Uterus (tissue), 4 donors: ENCODE measurements at places on chromosomes 13 and 19. TPM values are rescaled to one million over a fixed set of nuclear protein-coding genes. Genes with fewer than 3 reads are reported as not detected.

GRCh38 chr19:861141-861755, 1.8 kb downstream of the CFD start:
- no peak overlapping the region for H3K4me3 ChIP-seq
- H3K27ac ChIP-seq, result no peak overlapping the region

GRCh38 chr13:89307278-89307677, 1636.1 kb downstream of the SLITRK5 start:
- H3K27me3 ChIP-seq, result no peaks in the 10 kb centered on the region
- no peaks in the 10 kb centered on the region for H3K36me3 ChIP-seq
- no peaks in the 10 kb centered on the region for H3K4me1 ChIP-seq
- DNase-seq, result no peak

GRIN2D gene
- total RNA-seq, result 2.4 TPM

AP1M2 gene
- total RNA-seq, result 16.7 TPM

CYP2F1 gene
- total RNA-seq, result not detected

ZNF799 gene
- total RNA-seq, result 12.9 TPM

C1QTNF9 gene
- total RNA-seq, result 0.28 TPM

- no peak overlapping the region for H3K4me3 ChIP-seq
- H3K27me3 ChIP-seq, result no peaks in the 10 kb centered on the region
- H3K36me3 ChIP-seq, result no peaks in the 10 kb centered on the region
- H3K4me1 ChIP-seq, result no peaks in the 10 kb centered on the region
- no peak overlapping the region for H3K27ac ChIP-seq
Measured at GRCh38 chr19:43446746-43447489, 18.5 kb downstream of the LYPD3 start.

- H3K27ac ChIP-seq, result no peak overlapping the region
- DNase-seq, result no peak
- H3K4me1 ChIP-seq, result no peaks in the 10 kb centered on the region
- no peaks in the 10 kb centered on the region for H3K27me3 ChIP-seq
- H3K4me3 ChIP-seq, result no peak overlapping the region
Measured at GRCh38 chr13:100128838-100129237, 39.9 kb downstream of the PCCA start.

DNA sequence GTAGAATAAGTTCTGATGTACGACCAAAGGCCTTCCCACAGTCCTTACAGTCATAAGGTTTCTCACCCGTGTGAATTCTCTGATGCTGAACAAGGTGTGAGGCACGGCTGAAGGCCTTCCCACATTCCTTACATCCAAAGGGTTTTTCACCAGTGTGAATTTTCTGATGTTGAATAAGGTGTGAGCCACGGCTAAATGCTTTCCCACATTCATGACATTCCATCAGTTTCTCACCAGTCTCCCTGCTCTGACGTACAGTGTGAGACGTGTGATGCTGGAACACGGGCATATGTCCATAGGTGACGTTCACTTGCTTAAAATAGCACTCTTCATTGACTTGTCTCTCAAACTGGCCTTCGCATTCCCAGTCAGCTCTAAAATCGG, 31.0 kb upstream of the COX7A1 start:
- H3K36me3 ChIP-seq, result no peaks in the 10 kb centered on the region
- no peaks in the 10 kb centered on the region for H3K4me1 ChIP-seq
- H3K27ac ChIP-seq, result no peak overlapping the region
- H3K27me3 ChIP-seq, result no peaks in the 10 kb centered on the region
- no peak for DNase-seq

DNA sequence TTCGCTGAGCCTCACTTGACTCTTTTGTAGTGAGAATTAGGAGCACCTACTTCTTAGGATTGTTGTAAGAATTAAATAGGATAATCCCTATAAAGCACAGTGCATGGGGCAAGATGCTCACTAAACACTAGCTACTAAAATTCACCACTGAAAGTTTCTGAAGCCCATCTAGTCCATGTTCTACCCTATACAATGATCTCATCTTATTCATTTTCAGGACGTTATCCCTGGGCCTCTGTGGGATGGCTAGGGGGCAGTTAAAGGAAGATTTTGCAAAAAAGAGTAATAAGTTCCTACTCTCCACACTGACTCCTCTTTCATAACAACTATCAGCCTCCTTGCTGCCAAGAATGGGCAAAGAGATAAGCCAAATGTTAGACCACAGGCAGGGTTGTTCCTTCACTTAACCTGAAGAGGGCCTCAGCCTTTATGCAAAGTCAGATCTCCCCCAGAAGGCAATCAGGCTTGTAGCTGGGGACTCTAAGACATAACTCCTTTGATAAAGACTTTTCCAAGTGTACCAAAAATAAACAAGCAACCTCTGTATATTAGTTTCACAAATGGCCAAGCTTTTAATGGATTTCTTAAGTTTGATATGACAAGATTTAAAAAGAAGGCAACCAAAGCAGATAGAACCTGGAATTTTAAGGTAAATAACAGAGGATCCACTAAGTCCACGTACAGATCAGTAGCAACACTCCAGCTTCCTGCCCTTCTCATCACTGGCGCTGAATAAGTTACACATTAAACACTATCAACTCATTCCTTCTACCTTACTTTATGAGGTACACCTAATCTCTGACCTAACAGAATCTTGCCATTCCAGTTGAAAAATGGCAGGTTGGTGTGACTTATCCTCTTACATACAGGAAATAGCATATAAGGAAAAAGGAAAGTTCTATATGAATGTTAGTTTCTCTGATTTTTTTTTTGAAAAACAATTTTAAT, 44.4 kb downstream of the ELF1 start:
- peaks cover 3% of the 10 kb centered on the region for H3K4me1 ChIP-seq
- no peak overlapping the region for H3K4me3 ChIP-seq
- no peaks in the 10 kb centered on the region for H3K27me3 ChIP-seq
- no peak for DNase-seq
- H3K27ac ChIP-seq, result peak overlapping the region; percentile 23

- no peaks in the 10 kb centered on the region for H3K27me3 ChIP-seq
- no peaks in the 10 kb centered on the region for H3K4me1 ChIP-seq
- no peaks in the 10 kb centered on the region for H3K36me3 ChIP-seq
- no peak overlapping the region for H3K4me3 ChIP-seq
Measured at GRCh38 chr13:27428160-27428559, 3.7 kb downstream of the GTF3A start.

- H3K27ac ChIP-seq, result no peak overlapping the region
- no peak overlapping the region for H3K4me3 ChIP-seq
- no peaks in the 10 kb centered on the region for H3K4me1 ChIP-seq
- H3K36me3 ChIP-seq, result no peaks in the 10 kb centered on the region
Measured at GRCh38 chr13:104967836-104968630, 1567.4 kb downstream of the EFNB2 start.

DNA sequence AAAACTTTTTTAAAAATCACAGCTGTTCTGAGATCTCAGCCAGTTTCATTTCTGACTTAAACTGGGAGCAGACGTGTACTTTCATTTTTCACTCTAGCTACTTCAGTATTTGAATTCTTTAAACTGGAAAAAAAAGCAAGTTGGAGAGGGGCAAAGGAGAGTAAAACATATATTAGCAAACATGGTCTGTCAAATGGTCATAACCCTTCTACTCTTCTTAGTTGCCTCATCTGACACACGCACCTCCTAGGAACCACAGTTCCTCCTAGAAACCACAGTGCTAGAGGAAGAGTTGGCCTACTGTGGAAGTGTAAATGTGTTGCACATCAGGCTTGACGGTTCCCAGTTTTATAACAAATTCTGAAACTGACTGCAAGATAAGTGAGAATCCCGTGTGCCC, 47.2 kb downstream of the TM9SF2 start:
- no peak overlapping the region for H3K4me3 ChIP-seq
- no peaks in the 10 kb centered on the region for H3K36me3 ChIP-seq
- no peaks in the 10 kb centered on the region for H3K4me1 ChIP-seq
- H3K27me3 ChIP-seq, result no peaks in the 10 kb centered on the region

SLC8A2 gene
- 14.9 TPM for total RNA-seq
